C1 segment of cervical spinal cord (tissue), 14 donors: ENCODE measurements at places on chromosomes 12 and 14.

GRCh38 chr14:106874350-106874749 is 1348.0 kb downstream of the TMEM121 start:
- no peak for DNase-seq

GRCh38 chr12:96064966-96065365 is 29.6 kb upstream of the LTA4H start:
- DNase-seq = no peak

DNA sequence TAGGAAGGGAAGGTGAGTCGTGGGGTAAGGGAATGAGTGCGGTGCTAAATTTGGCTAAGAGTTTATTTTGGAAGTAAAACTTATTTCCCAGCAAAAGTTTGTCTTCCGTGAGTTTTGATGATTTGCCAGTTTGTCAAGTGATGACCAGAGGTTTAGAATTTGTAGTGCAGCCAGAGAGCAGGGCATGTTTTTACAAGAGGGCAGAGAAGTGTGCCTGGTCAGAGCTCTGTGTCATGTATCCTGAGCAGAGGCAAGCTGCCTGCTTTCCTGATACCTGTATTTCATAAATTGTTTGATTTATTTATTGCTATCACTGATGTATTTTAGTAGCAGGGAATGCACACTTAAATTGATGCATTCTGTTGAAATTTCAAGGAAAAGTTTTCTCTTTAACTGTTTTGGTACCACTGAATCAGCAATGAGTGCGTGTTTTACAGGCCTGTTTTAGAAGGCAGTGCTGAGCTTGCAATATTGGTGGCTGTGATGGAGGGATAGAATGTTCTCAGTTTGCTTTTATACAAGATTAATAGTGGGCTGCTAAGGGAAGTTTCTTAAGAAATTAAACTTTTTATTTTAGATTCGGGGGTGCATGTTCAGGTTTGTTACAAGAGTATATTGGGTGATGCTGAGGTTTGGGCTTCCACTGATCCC is 19.7 kb upstream of the RD3L start:
- DNase-seq = no peak

- DNase-seq = no peak
Observed at GRCh38 chr14:68950111-68950510, 29.0 kb downstream of the ACTN1 start.

DNA sequence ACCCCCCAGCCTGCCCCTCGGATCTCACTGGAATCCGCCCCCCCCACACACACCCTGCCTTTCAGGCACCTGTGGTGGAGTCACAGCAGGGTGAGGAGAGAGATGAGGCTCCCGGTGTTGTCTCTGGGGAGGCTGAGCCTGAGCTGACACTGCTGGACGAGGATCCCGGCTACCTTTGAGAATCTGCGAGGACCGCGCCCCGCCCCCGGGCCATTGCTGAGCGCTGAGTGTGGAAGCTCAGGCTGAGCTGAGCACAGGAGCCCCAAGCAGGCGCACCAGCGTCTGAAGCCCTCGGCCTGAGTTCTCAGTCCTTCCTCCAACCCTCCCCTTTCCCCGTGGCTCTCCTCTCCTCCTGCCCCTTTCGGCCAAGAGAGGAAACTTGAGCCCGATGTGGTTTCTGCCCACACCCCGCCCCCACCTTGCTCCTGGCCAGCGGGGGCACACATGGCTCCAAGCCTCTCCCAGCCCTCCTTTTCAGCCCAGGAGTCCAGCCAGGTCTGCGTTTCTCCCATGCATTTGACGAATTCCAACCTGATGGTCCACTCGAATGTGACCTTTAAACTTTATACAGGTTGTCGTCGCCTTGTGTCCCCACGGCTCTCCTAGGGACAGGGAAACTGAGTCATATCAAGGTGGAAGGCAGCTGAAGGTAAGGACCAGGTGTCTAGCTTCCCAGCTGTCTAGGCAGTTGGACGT is at the start of gene NFE2:
Gene NFE2, minus strand, starts transcription at position 284 of the 696 bp plus-strand sequence. CDS start 5,767 bp downstream, outside the sequence.
- DNase-seq = no peak

DNA sequence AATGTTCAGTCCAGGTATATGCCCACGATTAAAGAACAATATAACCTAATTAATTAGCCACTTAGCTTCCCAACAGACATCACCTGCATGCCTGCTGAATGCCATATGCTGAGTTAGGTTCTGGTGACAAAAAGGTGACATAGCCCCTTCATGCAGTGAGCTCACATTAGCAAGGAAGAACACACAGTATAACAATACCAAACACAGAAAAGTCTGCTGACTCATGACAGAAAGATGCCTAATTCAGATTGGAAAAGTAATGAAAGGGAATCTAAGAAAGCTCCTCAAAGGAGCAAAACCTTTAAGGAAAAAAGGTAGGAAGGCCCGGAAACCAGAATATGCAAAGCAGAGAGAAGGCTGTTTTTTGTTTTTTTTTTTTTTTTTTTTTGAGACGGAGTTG is 59.0 kb downstream of the FERMT2 start:
- DNase-seq = no peak
